ENCODE measurements at places on chromosomes 5 and 9.
A peak's percentile ranks its signal among the peaks of the same experiment; 100 is the strongest.

- no peak for DNase-seq
These were observed 11.6 kb upstream of the TYRP1 start for GRCh38 chr9:12681620-12682019.

- no peak for DNase-seq
These were observed 52.5 kb downstream of the NR3C1 start for GRCh38 chr5:143350751-143351602.

- DNase-seq: no peak
These were observed 290.1 kb upstream of the CDH9 start for GRCh38 chr5:27328480-27328879.

DNA sequence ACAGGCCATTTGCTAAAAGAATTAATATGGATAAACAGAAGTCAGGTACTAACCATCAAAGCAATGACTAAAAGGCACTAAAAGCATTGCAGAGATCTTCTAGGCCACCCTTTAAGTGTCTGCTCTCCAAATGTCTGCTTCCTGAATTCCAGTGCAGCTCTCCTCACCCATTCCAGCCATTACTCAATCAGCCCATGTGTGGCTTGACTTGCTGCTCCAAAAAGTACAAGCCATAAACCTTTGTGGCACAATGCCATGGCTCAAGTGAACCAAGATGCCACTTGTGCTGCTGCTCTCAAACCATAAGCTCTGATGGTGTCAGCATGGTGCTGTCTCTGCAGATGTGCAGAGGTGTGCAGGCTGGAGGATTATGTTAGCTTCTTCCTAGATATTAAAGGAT lies 290.2 kb upstream of the POU5F2 start:
- no peak for DNase-seq

DNA sequence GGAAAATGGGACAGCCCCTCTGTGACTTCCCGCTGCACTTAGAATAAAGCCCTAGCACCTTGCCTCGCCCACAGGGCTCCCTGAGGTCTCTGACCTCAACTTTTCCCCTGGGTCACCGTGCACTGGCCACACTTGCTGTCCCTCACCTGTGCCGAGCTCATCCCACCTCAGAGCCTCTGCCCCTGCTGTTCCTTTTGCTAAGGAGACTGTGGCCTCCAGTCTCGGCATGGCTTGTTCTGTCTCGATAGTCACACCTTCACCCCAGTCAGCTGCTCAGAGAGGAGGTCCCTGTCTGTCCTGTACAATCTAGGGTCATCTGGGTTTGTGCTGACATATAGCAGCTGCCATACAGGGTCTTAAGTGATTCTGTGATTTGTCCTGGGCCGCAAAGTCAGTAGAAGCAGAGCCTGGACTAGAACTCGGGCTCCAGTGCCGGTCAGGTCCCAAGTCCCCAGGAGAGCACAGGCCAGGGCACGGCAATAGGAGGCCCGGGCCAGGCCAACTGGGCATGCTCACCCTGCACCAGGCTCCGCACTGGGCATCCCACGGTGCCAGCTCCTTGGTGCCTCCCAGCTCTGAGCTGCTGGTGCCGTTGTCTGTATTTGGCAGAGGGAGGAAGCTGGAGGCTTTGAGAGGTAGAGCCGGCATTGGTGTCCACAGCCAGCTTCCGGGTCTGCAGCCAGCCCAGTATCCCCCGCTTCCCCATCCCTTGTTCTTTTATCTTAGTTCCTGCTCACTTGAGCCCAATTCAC lies 35.2 kb downstream of the NCS1 start:
- no peak for DNase-seq

DNA sequence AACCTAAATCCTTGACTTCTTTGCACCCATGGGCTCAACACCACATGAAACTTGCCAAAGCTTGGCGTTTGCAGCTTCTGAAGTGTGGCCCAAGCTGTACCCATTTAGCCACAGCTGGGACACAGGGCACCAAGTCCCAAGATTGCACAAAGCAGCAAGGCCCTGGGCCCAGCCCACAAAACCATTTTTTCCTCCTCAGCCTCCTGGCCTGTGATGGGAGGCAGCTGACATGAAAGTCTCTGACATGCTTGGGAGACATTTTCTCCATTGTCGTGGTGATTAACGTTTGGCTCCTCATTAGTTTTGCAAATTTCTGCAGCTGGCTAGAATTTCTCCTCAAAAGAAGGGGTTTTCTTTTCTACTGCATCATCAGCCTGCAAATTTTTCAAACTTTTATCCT lies 32.0 kb downstream of the ACTL7B start:
- no peak for DNase-seq

DNA sequence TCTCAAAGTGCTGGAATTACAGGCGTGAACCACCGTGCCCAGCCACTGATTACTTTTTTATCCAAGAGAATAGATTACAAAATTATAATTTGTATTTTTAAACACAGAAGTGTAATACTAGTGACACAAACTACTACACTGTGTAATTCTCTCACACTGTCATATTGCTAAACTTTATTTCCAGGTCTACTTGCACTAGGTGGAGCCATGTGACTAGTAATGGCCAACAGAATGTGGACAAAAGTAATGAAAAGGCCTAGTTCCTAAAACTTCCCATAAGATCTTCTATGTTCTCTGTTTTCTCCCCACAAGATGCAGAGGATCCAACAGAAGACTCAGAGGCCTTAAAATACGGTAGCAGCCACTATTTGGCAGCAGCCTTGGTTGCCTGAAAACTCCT lies 27.3 kb downstream of the NADK2 start:
- DNase-seq: no peak

- DNase-seq: no peak
These were observed 14.6 kb downstream of the FOXD1 start for GRCh38 chr5:73433982-73434342.

- no peak for DNase-seq
These were observed 42.0 kb upstream of the PITX1 start for GRCh38 chr5:135076051-135076491.

DNA sequence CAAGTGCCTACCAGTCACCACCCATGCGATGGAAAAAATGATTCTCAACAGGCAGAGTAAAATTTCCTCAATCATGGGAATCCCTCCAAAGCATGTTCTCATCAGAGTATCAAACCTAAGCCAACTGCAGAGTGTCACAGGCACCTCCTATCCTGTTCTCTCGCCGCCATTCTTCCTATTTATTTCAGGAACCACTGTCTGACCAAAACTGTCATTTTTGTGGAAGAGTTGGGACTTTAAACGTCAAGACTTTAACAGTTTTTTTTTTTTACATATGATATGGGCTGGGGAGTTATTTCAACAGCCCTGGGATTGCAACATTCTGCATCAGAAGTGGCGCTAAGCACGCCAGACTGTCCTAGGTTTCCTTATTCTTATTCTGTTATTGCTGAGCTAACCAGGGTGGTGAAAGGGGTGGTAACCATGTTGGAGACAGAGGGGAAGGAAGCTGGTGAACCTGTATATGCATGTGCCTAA lies 29.5 kb downstream of the PFDN1 start:
- no peak for DNase-seq

GRCh38 chr5:151153766-151154272 lies 3.8 kb downstream of the ANXA6 start:
- DNase-seq: no peak

GRCh38 chr9:96874947-96875460 lies 20.7 kb upstream of the ZNF782 start:
- DNase-seq: peak; percentile 43

DNA sequence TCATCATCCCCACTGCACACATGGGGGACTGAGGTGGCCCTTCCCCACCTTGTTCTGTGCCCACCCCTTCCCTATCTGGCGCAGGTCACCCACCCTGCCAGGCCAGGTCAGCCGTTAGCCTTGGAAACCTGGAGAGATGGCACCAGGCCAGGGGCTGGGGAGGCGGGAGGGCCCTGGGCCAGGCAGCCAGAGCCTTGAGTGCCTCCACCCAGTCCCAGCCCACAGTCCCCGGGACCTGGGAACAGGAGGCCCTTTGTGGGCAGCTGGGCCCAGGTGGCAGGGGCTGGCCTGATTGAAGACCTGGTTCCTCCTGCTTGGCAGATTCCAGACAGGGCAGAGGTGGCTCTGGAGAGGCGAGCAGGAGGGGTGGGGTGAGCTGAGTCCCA lies 70.6 kb downstream of the LRSAM1 start:
- no peak for DNase-seq

- DNase-seq: no peak
These were observed 10.8 kb downstream of the C5orf15 start for GRCh38 chr5:133957591-133957990.

DNA sequence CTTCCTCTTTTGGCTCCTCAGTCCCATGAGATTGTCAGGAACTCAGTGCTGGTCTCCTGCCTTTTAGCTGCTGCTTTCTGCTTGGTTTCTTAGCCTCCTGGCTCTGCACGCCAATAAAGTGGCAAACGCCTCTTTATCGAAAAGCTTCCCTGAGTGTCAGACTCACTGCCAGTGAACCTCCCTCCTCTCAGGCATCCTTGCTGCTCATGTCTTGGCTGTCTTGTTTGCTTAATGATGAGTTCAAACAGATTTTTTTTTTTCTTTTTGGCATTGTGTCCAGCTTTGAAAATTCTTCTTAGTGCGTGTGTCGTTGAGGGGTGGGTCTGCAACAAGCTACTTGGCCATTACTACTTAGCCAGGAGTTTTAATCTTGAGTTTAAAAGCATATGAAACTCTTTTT lies 14.9 kb downstream of the RASGRF2 start:
- DNase-seq: no peak

- no peak for DNase-seq
These were observed 34.5 kb upstream of the GLIS3 start for GRCh38 chr9:4334410-4334813.

GRCh38 chr5:151870820-151871219 lies 53.8 kb downstream of the GLRA1 start:
- DNase-seq: no peak

GRCh38 chr9:135914921-135915320 lies 7.6 kb upstream of the CAMSAP1 start:
- no peak for DNase-seq

DNA sequence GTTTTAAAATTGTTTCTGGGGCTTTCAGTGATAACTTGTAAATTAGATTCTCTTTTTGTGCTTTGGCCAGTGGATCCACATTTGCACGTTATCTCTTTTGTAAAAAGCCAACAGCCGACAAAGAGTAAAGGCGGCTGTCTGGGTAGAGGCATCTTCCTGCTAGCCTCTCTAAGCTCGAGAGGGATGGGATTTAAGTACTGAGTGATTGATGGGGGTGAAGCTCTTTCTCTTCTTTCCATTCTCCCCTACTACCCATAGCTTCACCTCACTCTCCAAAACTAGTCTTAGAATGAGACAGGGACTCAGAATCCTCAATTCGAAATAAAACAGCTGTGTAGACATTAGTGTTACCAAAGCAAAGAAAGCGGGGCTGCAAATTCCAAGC lies 3.4 kb downstream of the PBX3 start:
- DNase-seq: no peak

- no peak for DNase-seq
These were observed 156.0 kb downstream of the COL23A1 start for GRCh38 chr5:178434016-178434761.

- DNase-seq: no peak
These were observed 136.1 kb upstream of the DMAC1 start for GRCh38 chr9:7935681-7936080.

GRCh38 chr5:131810510-131811249 lies 13.9 kb upstream of the FNIP1 start:
- DNase-seq: no peak

GRCh38 chr9:86046071-86046636 lies 53.2 kb downstream of the GOLM1 start:
- no peak for DNase-seq

- DNase-seq: no peak
These were observed 62.1 kb downstream of the SPRY4 start for GRCh38 chr5:142262683-142263082.

DNA sequence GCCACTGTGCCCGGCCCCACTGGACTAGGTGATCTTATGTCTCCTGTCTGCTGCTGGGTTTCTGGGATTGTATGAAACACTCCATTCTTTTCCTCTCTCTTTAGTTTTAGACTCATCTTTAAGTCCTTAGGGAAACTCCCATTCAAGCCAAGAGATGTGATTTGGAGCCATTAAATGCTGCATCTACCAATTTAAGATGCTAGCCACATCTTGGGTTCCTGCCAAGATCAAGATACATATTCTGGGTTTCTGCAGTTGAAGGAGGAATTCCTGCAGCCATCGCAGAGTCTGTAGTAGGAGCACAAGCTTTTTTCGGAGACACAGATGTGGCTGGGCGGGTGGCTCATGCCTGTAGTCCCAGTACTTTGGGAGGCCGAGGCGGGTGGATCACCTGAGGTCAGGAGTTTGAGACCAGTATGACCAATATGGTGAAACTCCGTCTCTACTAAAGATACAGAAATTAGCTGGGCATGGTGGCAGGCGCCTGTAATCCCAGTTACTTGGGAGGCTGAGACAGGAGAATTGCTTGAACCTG lies 23.2 kb downstream of the STXBP1 start:
- DNase-seq: no peak

DNA sequence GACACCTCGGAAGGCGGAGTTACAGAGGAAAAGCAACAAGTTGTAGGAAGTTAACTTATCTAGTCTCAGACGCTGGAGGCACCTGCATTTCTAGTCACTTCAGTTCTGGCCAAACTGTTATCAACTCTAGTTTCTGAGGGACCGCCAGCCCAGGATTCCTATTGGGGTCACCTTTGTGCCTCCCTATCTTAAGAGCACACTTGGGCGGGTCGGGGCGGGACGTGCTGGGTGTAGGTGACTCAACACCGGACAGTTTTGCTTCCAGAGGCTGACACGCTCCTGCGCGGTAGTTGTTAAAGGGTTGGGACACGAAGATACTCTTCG lies 679 bp upstream of the KDM4C start:
- peak; percentile 63 for DNase-seq

- no peak for DNase-seq
These were observed 2.6 kb downstream of the TEX10 start for GRCh38 chr9:100350188-100350587.

- no peak for DNase-seq
These were observed 46.7 kb upstream of the UBQLN1 start for GRCh38 chr9:83754383-83754977.

GRCh38 chr9:94084314-94084713 lies at the start of gene PTPDC1:
TSS of gene PTPDC1 (plus strand) at chr9:94084464. CDS start at chr9:94084531, 67 bp downstream.
- no peak for DNase-seq

- no peak for DNase-seq
These were observed 372.1 kb upstream of the RIOK2 start for GRCh38 chr5:97554977-97555643.

DNA sequence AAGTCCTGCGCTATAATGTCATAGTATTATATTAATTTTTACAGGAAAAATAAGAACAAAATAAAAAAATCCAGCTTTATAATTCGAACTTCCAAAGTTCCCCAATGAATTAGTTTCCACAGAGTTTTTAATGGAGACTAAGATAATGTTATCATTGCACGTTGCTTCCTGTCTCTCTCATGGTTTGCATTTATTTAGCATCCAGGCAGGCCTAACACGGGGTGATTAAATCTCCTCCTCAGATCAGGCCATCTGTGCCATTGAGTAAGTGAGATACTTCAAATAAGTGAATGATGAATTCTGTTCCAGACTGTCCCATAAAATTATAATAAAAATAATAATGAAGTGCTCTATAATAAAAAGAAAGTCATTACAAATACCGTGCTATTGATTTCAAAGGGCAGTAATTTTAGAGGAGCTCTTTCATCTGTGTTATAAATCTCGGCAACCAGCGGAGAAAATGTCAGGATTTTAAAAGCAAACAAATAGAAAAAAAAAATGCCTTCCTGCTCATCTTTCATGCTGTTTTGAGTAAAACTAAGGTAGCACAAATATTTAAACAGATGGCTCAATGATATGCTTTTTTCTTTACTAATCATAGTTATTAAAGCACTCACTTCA lies 570.6 kb upstream of the ZNF608 start:
- DNase-seq: no peak

Data from T follicular helper cell (primary cell).